ENCODE measurements at places on chromosomes 5 and 9.

GRCh38 chr9:5326187-5326586 lies 13.5 kb downstream of the RLN1 start:
- DNase-seq = no peak

DNA sequence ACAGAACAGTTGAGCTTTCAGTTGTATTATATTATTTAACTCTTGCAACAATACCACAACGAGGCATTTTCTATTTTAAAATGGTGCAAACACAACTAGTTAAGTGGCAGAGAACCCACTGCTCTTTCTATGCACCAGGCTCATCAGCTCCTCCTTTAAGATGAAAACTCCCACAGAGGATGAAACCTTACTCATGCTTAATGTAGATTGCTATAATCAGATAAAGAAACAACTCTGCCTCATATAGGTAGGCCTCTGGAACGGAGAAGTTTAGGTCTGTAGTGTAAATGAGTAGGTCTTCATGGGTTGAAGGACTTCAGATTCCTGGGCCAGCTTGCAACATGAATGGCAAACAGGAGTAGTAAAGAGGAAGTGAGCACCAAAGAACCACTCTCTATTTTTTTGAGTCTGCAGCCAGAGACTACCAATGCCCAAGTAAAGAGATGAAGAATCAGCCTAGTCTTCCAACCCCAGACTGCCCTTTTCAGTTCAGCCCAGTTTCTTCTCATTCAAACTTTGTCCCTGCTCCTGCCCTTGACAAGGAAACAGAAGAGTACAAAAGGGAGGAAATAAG lies 33.9 kb downstream of the HACD4 start:
- DNase-seq = no peak

DNA sequence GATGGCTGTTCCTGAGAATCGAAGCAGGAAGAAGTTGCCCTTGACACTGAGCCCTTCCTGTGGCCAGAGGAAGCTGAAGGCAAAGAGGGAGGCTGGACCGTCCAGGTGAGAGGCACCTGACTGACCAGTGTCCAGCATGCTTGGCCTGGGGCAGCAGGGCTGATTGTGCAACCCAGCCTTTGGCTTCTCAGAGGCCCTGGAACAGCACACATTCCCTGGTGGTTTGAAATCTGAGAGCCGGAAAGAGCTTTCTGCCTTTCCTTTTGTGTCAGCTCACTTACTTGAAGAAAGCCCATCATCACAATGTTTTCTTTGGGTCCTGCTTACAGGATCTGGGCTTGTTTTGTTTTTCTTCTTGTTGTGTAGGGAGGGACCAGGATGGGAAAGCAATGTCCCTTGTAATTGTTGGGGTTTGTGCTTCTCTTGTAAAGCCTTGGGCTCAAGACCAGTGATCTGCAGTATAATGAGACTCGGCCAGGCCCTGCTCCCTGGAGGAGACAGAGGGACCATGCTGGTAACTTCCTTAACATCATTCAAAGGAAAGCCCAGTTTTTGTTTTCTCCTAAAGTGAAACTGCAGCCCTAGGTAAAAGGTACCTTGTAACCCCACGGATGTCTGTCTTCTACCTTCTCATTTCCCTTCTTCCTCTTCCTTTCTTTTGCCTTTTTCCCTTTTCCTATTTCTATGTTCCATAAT lies 213.7 kb downstream of the NXNL2 start:
- peak; percentile 42 for DNase-seq

DNA sequence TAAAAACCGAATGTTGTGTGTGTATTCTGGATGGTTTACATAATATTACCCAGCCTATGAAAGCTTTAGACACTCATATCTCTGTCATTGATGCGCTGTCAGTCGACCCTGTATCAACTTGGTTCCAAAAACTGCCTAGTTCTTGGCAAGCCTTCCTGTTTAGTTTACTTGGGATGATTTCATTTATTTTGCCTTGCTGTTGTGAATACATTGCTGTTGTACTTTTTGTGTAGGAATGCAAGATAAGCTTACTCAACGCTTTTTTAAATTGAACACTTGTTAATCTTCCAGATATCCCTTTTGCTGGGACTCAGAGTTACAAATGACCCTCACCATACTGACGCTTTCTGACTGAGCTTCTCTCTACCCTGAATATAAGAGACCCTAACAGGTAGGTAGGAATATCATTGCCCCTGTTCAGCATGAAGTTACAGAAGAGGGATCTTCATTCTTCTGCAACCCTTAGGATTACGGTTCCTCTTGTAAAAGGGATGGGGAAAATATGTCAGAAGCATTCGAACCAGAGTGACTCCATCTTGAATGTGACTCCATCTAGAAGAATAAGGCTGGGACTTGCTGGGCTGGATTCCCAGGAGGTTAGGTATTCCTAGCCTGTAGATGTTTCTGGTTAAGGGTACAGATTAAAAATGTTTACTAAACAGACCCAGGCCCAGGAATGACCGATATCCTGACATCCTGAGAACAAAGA lies 13.7 kb upstream of the PAIP1 start:
- DNase-seq = no peak

- peak; percentile 82 for DNase-seq
These were observed 262.1 kb upstream of the KLF4 start for GRCh38 chr9:107751567-107752210.

DNA sequence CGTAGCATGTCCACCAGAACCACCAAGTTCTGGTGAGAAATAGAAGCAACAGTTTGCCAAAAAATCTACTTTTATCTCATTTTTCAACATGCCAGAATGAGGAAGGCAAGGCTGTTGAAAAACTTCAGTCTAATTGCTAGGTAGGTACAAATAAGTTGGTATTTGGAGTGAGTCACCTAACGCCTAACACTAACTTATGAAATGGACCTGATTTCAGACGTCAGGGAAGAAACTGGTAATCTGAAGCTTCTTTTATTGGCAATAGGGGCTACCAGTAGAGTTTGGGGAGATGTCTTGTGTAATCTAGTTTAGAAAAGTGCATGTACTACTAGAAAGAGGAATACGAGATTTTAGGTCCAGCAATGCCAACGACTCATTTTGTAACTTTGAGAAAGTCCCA lies 4.4 kb upstream of the PDE6A start:
- no peak for DNase-seq

- no peak for DNase-seq
These were observed 4.1 kb downstream of the NRARP start for GRCh38 chr9:137297966-137298365.

DNA sequence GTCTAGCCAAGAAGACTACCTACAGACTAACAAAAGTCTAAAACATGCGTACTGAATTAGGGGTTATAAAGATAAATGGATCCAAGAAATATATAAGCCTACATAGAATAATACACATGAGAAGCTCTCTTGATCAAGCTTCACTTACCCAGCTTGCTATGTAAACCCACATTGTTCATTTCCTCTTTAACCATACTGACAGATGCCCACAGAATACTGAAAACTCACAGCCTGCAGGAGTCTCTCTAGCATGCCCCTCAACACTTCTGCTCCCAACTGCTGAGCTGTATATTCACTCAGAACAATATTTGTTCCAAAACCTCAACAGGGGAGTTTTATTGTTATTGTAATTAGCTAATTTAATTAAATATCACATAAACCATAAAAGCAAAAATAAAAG lies 52.4 kb downstream of the RFX3 start:
- DNase-seq = no peak

DNA sequence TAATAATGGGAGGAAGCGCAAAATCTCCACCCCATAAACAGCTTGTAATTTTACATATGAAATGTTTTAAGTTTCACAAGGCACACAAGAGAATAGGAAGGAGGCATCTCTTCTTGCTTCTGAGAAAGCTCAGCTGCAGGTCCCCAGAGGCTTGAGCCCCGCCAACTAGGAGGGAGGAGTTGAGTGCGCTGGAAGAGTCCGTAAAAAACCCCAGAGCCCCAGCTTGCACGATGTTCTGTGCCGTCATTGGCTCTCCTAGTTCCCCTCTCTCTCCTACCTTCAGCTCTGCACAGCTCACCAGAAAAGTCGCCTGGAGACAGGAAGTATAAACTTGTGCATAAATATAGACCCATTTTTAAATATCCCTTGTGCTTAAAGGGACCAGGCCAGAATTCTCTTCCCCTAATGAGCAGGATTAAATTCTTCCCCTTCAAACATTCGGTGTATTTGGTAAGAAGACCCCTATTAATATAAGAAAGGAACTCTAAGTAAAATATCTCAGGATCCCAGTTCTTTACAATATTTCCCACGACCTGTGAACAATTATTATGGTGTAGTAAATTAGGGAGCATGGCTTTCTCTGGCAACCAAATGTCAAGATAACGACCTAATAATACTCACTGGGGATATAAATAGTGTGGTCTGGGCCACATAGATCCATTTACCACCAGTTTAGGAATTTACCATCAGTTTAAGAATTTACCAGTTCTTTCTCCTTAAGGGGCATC lies 13.7 kb downstream of the GLRX start:
- peak; percentile 27 for DNase-seq

DNA sequence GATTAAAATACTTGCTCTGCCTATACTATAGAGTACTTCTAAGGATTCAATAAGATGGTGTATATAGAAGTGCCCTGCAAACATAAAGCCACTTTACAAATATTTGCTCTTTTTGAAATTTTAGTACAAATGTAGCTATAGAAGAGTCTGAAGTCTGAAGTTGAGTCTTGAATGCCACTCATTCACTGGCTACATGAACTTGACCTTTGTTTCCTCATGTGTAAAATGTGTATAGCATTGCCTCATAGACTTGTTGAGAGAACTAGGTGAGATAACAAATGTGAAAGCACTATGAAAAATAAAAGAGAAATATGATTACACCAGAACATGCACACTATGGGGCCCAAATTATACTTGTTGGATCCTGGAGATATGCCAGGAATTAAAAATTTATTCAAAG lies 244.7 kb downstream of the SEC61B start:
- DNase-seq = no peak

GRCh38 chr5:30050056-30050815 lies 1143.2 kb upstream of the CDH6 start:
- DNase-seq = no peak

DNA sequence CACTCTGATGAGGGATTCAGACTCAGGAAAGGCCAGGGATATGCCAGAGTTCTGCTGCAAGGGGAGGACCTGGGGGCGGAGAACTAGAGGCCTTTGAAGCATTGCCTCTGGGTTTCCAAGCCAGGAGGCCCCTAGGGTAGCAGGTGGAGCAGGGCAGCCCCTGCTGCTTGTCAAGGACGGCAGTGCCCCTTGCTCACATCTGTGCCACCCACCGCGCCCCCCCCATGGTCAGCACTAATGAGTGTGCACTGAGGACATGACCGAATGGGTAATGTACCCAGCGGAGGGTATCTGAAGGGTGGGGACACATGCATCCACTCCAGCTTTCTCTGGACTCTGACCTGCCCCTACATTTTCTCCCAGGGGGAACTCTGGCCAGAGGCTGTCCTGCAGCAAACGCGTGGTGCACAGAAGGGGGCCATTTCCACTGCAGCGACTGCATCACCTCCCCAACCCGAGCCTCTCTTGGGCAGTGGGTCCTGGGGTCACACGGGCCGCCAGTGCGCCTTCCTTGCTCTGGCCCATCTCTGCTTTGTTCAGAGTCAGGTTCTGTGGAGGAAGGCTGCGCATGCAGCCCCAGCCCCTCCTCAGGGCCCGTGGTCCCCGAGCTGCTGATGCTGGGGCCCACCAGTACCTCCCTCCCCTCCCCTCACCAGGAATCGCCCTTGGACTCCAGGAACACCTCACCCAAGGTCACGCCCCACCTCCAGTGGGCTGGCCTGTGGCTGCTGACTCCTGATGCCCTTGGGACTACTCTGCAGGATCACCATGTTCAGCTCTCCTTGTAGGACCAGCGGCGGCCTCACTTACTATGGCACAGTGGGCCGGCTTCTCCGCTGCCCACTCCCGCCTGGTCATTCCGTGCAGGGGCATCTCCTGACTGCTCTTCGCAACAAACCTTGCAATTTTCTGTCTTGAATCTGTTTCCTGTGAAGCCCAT lies 31.2 kb downstream of the STC2 start:
- DNase-seq = no peak

GRCh38 chr9:70065572-70065971 lies 21.9 kb downstream of the MAMDC2 start:
- DNase-seq = no peak

DNA sequence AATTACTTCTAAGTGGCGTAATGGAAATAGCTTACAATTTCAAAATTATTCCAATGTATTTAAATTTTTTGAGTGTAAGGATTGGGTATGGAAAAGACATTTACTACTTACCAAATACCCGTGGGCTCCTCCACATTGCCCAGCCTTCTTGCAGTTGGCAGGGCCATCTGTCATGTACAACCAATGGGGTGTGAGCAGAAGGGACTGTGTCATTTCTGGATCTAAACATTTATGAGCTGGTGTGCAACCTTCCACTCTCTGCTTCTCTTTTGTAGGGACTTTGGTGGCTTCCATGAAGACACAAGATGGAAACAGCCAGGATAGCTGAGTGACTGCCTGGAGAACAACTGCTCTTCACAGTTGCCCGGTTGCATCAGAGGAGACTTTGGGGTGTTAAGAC lies 40.8 kb downstream of the FRMD3 start:
- no peak for DNase-seq

DNA sequence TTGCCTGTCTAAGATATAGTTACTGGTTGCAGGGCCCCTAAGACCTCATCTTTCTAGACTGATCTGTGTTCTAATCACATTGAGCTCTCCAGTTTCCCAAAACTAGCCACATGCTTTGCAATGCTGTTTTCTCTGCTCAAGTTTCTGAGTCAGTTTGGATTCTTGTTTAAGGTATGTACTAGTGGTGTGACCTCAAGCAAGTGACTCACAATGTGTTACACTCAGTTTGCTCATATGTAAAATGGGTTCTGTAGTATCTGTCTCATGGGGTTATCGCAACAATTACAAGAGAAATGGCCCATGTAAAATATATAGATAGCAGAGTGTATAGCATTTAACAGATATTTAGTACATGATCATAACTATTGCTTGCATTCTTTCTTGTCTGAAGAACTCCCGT lies 153.1 kb upstream of the ELL2 start:
- DNase-seq = peak; percentile 24

- no peak for DNase-seq
These were observed 8.4 kb downstream of the LHX2 start for GRCh38 chr9:124019771-124020519.
